Fibroblast of skin of abdomen (primary cell): ENCODE measurements at places on chromosomes 1 and 21.

- DNase-seq, result peak; percentile 40
Measured at GRCh38 chr1:244207042-244207934, 156.2 kb downstream of the ZBTB18 start.

DNA sequence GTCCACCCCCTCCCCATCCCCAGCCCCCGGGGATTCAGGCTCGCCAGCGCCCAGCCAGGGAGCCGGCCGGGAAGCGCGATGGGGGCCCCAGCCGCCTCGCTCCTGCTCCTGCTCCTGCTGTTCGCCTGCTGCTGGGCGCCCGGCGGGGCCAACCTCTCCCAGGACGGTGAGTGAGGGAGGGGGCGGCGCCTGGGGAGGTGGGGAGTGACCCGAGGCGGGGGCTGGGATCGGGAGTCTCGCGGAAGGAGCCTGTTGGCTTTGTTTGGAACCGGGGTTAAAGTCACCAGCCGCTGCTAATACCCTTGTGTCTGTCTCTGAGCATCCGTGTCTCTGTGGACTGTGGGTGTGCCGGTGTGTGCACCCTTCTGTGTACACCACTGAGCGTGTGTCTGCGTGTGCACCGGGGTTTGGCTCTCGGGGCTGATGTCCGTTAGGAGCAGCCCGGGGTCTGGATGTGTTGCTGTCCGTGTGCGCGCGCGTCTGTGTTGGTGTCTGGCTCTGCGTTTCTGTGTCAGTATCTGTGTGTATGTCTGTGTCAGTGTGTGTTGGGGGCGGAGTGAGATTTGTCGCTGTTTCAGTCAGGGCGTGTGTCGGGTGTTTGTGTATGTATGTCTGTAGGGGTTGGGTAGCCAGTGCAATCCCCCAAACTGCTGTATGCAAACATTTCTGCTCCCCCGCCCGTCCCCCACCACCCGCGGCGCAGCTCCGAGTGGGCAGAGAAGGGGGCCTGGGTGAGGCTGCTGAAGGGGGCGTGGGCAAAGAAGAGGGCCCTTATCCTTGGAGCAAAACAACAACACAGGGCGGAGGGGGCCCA is 480 bp downstream of the CADM3 start:
- no peak for DNase-seq

DNA sequence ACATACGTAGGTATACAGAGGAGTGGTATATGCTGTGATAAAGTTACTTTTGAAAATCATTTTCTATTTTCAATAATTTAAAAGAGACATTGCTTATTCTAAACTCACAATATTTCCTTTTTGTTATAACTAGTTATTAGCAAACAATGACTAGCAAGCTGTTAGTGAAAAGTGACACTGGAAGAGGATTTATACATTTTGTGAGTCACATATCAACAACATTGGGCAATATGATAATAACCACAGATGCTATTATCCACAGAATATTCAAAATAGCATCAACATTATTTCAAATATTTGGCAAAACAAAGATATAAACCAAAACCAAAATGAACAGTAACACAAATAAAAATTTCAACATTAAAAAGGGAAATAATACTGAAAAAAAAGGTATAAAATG is 104.0 kb upstream of the HP1BP3 start:
- no peak for DNase-seq

- DNase-seq, result no peak
Measured at GRCh38 chr1:119637710-119638109, 10.4 kb downstream of the ZNF697 start.
